ENCODE measurements at places on chromosomes 16 and 17.

GRCh38 chr16:24737916-24738594, 8.6 kb downstream of the TNRC6A start:
- no peaks in the 10 kb centered on the region for H3K27me3 ChIP-seq
- H3K36me3 ChIP-seq = peaks cover 8% of the 10 kb centered on the region
- H3K27ac ChIP-seq = peak overlapping the region; percentile 66
- peaks cover 99% of the 10 kb centered on the region for H3K4me1 ChIP-seq
- peak overlapping the region; percentile 11 for H3K4me3 ChIP-seq

DNA sequence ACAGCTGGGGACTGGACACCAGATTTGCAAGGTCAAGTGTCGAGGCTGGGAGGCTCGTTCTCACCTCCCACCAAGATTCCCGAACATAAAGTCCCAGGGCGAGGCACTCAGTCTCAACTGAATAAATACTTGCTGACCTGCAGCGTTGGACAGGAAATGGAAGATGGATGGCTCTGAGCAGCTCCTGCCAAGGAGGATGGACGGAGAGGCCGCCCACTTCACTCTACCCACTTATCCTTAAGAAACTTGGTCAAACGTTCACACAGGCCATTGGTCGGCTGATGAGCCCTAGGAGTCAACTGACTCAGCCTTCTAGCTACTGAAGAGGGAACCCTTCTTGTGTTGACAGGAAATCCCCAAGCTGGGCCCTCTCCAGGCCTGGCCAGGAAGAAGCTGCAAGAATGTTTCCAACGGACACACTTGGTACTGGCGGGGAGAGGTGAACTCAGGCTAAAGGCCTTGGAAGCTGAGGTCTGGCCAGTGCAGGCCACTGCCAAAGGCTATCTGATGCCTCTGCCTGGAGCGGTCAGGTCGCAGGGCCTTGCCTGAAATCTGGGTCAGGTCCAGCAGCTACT, 50.0 kb downstream of the VAC14 start:
- peak overlapping the region; percentile 66 for H3K27ac ChIP-seq
- no peaks in the 10 kb centered on the region for H3K36me3 ChIP-seq
- no peak overlapping the region for H3K4me3 ChIP-seq
- DNase-seq = peak; percentile 92

GRCh38 chr16:24769806-24770205, 40.4 kb downstream of the TNRC6A start:
- no peak for DNase-seq
- no peak overlapping the region for H3K4me3 ChIP-seq
- no peak overlapping the region for H3K27ac ChIP-seq
- H3K4me1 ChIP-seq = no peaks in the 10 kb centered on the region
- H3K36me3 ChIP-seq = peaks cover 12% of the 10 kb centered on the region

DNA sequence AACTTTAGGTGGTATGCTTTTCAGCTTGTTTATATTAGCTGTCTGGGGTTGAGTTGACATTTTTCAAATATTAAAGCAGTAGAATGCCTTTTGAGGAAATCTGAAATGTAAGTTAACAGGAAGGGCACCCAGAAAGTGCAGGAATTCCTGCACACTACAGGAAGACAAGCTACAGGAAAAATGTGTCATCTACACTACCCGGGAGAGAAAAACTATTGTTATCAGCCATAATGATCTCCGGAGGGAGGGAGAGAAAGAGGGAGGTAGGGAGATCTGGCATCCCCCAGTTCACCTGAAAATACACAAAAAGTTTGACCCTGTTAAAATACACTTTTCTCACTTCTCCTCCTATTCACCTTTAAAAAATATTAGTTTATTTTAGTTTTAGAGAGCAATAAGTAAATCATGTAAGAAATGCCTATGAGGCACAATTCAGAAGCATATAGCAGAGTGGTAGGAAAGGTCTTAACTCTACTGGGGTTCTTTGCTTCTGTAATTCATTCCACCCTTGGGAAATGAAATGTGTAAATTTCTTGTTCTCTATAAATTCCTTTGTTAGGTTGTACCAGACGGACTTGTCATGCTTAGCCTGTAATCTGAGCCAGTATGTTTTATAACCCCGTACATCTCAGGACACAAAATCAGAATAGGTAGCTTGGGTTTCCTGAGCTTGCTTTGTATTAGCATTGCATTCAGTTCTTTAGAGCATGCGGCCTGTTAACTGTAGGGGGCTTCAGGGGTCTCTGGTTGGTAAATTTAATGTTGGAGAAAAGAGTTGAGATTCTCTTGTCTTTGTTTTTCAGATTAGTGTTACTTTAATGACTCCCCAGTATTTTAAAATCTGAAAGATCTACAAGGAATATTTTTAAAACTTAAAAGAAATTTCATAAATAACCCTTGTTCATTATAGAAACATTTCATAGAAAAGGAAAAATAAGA, 3.3 kb downstream of the MAP2K6 start:
- H3K27ac ChIP-seq = peak overlapping the region; percentile 45
- no peak for DNase-seq
- no peaks in the 10 kb centered on the region for H3K36me3 ChIP-seq
- no peak overlapping the region for H3K4me3 ChIP-seq
- no peaks in the 10 kb centered on the region for H3K27me3 ChIP-seq
- H3K4me1 ChIP-seq = peaks cover 42% of the 10 kb centered on the region

DNA sequence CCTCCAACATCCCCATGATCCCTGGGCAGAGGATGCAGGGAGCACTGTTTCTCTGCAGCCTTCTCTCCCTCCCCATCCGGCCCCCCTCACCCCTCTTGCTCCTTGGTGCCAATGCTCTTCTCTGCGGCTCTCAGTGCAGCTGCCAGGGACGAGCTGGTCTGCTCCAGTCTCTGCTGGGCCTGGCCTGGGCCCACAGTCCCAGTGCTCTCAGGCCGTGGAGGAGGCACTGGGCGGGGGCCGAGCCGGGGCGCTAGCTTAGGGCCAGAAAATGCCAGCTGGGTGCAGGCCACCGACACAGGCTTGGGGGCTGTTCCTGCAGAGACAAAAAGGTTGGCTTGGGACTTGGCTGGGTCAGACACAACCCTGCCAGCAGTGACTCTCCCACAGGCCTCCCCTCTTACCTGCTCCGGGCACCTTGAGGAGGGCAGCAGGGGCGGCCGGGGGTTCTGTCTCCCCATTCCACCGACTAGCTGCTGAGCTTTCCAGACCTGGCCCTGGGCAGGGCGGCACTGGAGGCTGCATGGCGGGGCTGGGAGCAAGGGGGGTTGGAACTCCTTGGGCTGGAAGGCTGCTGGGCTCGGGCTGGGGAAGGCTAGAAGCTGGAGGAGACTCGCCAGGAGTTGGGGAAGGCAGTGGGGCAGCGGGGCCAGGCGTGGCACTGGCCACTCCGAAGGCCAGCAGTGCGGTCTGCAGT, 13.8 kb downstream of the CASKIN2 start:
- DNase-seq = no peak
- no peaks in the 10 kb centered on the region for H3K27me3 ChIP-seq
- peaks cover 13% of the 10 kb centered on the region for H3K4me1 ChIP-seq
- H3K27ac ChIP-seq = peak overlapping the region; percentile 73

Measured in tibial artery (tissue), 4 donors.